Hematopoietic multipotent progenitor cell treated with erythropoietin and hydrocortisone succinate and interleukin-3 and kit ligand, for 17 days (in vitro differentiated cells): ENCODE measurements at places on chromosomes 12 and 14.

- no peak for DNase-seq
These were observed 266.4 kb upstream of the GRIP1 start for GRCh38 chr12:66945189-66945817.

DNA sequence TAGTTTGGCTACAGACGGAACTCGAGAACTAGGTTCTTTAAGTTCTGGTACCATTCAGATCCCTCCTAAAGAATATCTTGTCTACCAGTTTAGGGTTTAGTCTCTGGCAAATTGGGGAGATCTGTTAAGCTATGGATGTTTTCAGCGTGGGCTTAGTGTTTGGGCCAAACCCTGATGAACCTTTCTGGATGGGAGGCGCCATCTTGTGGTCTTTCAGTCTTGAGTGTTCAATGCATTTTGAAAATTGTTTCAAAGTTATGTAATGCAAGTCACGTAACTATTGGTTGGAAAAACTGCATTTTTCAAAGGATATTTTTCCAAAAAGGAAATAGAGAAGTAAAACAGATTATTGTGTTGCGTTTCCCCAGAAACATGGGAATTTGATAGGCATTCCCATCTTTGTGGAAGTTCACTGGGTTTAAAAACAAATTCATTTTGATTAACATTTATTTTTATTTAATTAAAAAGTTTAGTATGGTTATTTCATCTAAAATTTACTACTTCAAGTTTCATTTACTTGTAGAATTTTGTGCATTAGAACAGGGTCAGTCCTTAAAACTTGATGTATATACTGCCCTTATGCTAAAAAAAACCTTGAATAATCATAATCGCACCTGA, 169.0 kb downstream of the PRIMA1 start:
- DNase-seq: peak; percentile 19

GRCh38 chr14:64841772-64842750, 37.6 kb downstream of the SPTB start:
- peak; percentile 75 for DNase-seq

GRCh38 chr12:25156061-25156460, 38.9 kb downstream of the DNAI7 start:
- DNase-seq: no peak

- no peak for DNase-seq
These were observed 25.4 kb upstream of the YY1 start for GRCh38 chr14:100213587-100213955.

DNA sequence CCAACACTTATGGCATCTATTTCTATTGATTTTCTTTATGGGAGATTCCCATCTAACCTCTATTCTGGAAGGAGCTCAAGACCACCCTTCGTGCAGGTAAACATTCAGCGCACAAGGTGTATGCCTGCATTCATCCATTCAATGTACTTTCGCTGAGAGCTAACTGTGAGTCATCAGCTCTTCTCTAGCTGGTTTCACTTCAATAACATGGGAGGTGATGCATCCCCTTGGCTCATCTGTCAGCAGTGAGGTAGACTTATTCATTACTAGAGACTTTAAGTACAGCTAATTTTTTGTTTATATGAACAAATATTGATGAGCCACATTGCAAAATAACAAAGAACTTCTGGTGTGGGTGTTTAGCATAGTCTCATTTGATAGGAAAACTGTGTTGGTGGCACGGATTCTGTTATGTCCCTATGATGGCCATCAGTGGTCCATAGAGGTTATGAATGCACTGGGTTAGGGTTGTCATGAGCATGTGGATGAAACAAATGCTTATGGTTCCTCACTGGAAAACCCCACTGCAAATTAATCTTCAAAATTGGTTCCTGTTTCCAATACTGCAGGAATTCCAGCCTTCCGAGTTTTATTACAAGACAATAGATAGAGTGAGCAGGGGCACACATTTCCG, 1151.0 kb downstream of the BCL11B start:
- no peak for DNase-seq

- no peak for DNase-seq
These were observed 153.6 kb downstream of the MSRB3 start for GRCh38 chr12:65432114-65432513.

DNA sequence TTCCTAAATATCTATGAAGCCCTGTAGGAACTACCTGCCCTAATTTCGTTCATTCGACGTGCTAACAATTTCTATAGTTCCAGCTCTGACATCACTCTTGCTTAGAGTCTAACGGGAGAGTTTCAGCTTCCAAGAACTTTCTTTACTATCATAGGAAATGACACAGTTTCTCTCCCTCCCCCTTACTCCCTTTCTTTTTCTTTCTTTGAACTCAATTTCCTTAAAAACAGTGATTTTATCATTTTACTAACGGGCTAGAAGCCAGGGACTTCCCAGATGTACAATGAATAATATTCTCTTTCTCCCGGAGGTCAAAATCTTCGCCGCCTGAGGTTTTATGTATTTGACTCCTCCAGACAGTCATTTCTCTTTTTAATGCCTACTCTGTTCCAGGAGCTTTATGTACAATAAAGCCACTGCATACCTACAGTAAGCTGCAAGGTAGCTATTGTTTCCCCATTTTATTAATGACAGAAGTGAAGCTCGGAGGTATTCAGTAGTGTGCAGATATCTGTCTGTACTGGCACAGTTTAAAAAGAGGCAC, 15.7 kb downstream of the SMCO2 start:
- no peak for DNase-seq

DNA sequence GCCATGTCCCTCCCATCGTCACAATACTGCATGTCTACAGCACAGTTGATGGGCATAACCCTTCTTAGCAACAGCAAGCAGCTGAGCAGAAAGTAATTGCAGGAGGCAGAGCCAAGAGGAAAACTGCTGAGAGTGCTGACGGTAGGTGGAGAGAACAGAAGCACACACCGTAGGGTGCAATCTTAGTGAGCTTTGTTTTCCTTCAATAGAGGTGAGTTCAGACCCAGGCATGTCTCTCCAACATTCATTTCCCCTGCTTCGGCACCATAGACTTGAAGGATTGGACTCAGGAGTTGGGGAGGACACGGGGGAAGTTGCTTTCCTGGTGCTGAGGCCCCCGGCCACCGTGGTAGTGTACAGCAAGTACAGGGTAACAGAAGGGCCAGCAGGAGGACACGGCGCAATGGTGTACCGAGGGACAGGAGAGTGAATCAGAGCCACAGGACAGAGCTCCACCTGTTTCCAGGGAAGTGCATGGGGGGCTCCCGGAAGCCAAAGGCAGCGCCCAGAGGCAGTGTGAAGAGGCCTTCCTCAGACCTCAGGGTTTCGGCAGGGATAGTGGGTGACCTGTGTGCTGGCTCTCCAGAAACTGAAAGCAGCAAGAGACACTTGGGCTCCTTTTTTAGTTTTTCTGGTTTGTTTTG, 36.3 kb upstream of the SINHCAF start:
- DNase-seq: no peak

DNA sequence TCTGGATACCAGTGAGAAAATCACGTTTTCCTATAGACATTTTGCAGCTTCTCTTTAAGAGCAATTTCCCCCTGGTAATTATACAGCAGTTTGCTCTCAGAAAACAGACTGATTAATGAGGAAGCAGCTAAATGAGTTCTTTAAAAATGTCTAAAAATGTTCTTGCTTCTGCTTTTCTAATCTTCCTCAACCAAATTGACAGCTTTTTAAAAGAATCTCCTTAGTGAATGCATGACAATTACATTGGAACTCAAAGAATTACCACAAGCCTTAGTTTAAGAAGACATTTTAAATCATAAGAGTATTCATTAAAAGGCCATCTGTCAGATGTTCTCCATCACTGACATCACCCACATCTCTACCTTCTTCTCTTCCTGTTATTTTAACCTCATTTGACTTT, 135.8 kb upstream of the PLXNC1 start:
- no peak for DNase-seq

- DNase-seq: no peak
These were observed 160.6 kb downstream of the CAPZA3 start for GRCh38 chr12:18898470-18898869.

DNA sequence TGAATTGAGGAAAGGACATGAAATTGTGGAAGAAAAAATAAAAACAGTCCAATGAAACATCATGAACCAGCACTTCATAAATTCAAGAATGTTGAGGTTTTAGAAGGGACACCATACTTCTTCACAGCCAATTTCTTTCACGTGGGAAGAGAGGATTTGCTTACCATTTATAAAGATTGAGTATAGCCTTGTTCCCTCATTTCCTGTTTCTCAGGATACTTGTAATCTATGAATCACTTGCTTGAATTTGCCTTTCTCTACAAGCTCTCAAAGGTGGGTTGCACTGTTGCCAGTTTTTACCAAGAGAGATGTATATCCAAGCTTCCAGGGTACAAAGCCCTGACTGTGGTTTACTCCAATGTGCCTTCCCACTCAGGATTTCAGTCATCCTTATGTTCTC, 116.1 kb downstream of the DUSP6 start:
- DNase-seq: no peak

GRCh38 chr14:48974994-48975393, 611.2 kb downstream of the RPS29 start:
- no peak for DNase-seq

DNA sequence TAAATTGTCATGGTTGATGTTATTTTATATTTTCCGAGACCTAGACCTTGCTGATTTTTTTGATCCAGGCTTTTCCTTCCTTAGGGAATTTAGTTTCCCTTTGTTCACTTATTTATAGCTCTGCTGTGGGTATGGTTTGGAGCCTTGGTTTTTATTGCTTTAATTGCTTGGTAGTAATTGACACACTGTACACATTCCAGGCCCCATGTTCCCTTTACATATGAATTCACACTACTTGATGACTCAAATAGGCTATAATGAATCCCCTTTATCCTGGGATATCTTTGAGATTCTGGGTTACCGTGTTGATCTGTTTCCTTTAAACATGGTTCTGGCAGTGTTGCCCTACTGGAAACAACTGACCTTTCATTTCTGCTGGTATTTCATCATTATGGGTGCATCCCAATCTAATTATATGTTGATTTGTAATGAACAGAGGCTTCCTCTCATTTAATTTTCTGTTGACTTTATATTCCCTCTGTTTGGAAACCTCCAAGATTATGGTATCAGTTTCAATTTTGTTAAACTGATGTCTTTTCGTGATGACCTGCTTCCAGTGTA, 424.0 kb downstream of the RAD51B start:
- no peak for DNase-seq
